ENCODE measurements at places on chromosomes 12 and 14.

- no peaks in the 10 kb centered on the region for H3K27me3 ChIP-seq
- H3K27ac ChIP-seq, result no peak overlapping the region
- H3K36me3 ChIP-seq, result no peaks in the 10 kb centered on the region
- H3K4me3 ChIP-seq, result no peak overlapping the region
- no peaks in the 10 kb centered on the region for H3K4me1 ChIP-seq
These were observed 217.1 kb upstream of the AMIGO2 start for GRCh38 chr12:47296828-47297227.

- H3K36me3 ChIP-seq, result no peaks in the 10 kb centered on the region
- H3K4me1 ChIP-seq, result peaks cover 5% of the 10 kb centered on the region
- H3K4me3 ChIP-seq, result no peak overlapping the region
- no peaks in the 10 kb centered on the region for H3K27me3 ChIP-seq
These were observed 29.4 kb downstream of the FAIM2 start for GRCh38 chr12:49874142-49874897.

- DNase-seq, result no peak
- no peak overlapping the region for H3K4me3 ChIP-seq
- peaks cover 79% of the 10 kb centered on the region for H3K4me1 ChIP-seq
- H3K27ac ChIP-seq, result peak overlapping the region; percentile 46
- no peaks in the 10 kb centered on the region for H3K27me3 ChIP-seq
These were observed 2.7 kb upstream of the NFKBIA start for GRCh38 chr14:35407306-35407630.

- no peaks in the 10 kb centered on the region for H3K27me3 ChIP-seq
- H3K4me3 ChIP-seq, result no peak overlapping the region
- peaks cover 19% of the 10 kb centered on the region for H3K4me1 ChIP-seq
- H3K27ac ChIP-seq, result no peak overlapping the region
These were observed 3.8 kb downstream of the BCDIN3D start for GRCh38 chr12:49838973-49839633.

GRCh38 chr12:30753751-30754382, 884 bp downstream of the CAPRIN2 start:
- H3K27ac ChIP-seq, result peak overlapping the region; percentile 77
- no peaks in the 10 kb centered on the region for H3K36me3 ChIP-seq
- H3K27me3 ChIP-seq, result no peaks in the 10 kb centered on the region
- peak overlapping the region; percentile 81 for H3K4me3 ChIP-seq
- no peak for DNase-seq

DNA sequence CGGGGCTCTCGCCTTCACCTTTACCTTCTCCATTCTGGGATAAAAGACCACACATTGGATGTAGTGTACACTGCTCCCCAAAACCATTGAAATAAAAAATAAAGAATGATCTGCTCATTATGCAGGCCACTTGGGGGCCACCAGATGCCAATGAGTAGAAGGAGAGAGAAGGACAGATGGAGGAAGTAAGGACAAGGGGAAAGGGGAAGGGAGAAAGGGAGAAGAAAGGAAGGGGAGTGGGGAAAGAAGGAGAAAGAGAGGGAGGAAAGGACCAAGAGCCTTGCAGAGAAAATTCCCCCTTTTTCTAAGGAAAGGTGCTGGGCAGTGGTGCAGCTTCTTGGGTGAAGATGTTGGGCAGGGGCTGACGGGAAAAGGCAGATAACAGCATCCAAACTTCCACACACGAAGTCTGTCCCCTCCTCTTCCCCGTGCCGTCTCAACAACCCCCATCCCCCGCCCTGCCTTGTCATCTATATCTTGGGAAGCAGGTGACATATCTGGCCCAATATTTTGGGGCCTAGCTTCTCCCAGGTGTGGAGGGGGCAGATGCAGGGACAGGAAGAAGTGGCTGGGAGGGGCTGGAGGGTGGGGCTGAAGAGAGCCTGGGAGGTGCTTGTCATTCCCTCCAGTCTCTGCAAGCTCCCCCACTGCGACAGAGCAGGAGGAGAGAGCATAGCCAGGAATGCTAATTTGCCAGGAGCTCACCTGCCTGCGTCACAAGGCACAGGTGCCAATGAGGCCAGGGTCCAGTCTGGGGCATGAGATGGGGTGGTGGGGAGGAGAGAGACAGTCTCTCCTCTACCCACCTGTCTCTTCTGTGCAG, 107.5 kb downstream of the SINHCAF start:
- H3K4me1 ChIP-seq, result no peaks in the 10 kb centered on the region
- no peaks in the 10 kb centered on the region for H3K27me3 ChIP-seq
- H3K4me3 ChIP-seq, result no peak overlapping the region
- no peak for DNase-seq
- no peaks in the 10 kb centered on the region for H3K36me3 ChIP-seq
- H3K27ac ChIP-seq, result no peak overlapping the region

DNA sequence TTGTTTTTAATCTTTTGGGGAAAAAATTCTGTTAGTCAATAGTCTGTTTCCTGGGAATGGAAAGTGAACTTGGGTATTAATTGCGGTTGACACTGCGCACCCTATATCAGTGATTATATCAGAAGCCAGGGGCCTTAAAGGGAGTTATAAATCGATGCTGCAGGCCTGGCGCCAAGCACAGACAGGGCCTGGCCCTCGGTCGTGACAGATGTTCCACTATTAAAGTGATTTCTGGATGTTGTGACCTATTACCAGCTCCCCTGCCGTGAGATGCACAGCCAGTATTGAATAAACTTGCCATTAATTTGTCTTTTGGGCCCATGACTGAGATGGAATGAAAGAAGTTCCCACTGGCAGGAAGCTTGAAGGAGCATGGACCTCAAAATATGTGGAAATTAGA, 45.1 kb upstream of the KITLG start:
- no peaks in the 10 kb centered on the region for H3K4me1 ChIP-seq
- no peaks in the 10 kb centered on the region for H3K36me3 ChIP-seq
- no peak overlapping the region for H3K4me3 ChIP-seq
- no peaks in the 10 kb centered on the region for H3K27me3 ChIP-seq
